Frontal cortex (tissue), 4 donors: ENCODE measurements at places on chromosomes 3 and 15.

DNA sequence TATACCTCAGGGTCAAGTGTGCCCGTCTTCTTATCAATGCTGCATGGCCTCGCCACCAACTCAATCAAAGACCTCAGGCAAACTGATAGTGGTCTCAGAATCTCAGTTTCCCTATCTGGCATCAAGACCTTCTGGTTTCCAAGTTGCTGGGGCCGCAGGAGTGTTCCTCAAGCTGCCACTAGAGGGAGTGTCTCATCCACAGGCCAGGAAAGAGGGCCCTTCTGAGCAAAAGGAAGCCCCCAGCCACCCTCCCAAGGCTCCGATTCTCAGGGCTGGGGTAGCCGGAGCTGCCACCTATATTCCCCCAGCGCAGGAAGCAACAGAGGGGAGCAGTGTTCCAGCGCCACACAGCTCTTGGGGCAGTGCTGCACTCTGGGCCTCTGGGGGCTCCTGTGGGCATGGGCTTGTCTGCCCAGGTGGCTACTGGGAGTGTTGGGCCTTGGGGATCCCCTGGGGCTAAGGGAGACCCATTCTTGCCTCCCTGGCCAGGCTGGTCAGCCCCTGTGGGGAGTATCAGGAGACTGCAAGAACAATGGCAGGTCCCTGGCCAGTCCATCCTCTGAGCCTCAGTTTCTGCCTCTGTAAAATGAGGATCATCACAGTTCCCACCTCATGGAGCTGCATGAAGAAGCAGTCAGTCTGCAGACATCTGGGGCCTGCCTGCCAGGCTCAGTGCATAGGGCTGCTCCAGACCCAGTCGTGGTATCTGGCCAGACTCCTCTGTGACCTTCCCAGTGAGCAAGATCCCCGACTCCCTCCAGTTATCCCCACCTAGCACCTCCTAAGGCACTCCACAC lies 23.4 kb upstream of the SEC13 start:
- DNase-seq: peak; percentile 69

GRCh38 chr3:155890671-155891190 lies 20.3 kb downstream of the GMPS start:
- no peak for DNase-seq

- no peak for DNase-seq
Measured at GRCh38 chr3:149442851-149443544, 31.5 kb upstream of the TM4SF4 start.

GRCh38 chr3:172530101-172530561 lies 6.9 kb upstream of the TNFSF10 start:
- no peak for DNase-seq
